ENCODE measurements at places on chromosomes 6 and 20.

- DNase-seq, result peak; percentile 53
Observed at GRCh38 chr20:64223526-64224067, 32.0 kb upstream of the PCMTD2 start.

DNA sequence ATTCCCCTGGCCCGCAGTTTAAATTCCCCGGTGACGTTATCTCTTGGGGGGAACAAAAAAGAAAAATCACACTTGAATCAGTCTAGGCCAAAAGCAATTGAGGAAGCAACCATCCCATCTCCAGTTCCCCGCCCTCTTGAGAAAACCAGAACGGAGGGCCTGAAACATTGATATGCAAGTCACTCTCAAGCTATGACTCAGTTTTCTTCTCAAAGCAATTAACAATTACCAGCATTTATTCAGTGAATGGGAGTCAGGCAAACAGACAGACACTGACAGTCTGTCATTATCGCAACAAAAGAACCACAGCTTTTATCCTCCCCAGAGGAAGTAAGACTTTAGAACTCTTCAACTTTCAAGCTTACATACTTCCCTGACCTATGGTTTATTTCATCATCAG lies 100.9 kb downstream of the OPRM1 start:
- DNase-seq, result no peak

DNA sequence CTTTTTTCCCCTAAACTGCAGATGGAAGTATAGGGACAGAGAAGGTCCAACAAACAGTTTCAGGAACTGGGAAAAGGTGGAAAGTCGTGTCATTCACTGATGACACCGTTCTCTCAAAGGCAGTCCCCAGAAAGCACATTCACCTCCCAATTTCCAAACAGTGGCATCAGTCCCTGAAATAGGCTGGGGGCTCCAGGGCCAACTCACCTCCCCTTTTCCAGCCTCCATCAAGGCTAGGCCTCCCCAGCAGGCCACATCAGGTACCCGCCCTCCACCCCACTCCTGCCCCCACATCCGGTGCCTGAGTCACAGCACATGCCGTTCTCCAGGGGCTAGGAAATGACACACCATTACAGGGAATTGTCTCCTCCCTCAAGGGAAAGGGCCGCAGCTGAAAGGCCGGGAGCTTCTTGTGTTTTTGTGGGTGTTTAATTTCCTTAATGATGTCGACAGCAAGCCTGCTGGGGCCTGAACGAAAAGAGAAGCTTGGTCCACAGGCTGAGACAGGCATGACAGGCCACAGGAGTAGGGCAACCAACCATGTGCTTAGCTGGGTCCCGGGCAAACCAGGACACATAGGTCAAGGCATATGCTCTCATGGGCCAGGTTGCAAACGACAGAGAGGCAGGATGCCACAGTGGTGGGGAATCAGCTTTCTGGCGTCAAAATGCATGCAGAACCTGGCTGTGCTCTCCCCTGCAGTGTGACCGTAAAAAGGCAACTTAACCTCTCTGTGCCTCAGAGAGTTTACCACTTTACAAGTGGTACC lies 39.2 kb downstream of the ZMYND8 start:
- DNase-seq, result no peak

GRCh38 chr6:108650325-108650724 lies 89.6 kb downstream of the FOXO3 start:
- DNase-seq, result no peak

GRCh38 chr20:38125157-38126056 lies 39.7 kb downstream of the TGM2 start:
- peak; percentile 57 for DNase-seq
